ENCODE measurements at places on chromosomes 7 and 10. TPM values are rescaled to one million over a fixed set of nuclear protein-coding genes. Genes with fewer than 3 reads are reported as not detected.
A peak's percentile ranks its signal among the peaks of the same experiment; 100 is the strongest.

DNA sequence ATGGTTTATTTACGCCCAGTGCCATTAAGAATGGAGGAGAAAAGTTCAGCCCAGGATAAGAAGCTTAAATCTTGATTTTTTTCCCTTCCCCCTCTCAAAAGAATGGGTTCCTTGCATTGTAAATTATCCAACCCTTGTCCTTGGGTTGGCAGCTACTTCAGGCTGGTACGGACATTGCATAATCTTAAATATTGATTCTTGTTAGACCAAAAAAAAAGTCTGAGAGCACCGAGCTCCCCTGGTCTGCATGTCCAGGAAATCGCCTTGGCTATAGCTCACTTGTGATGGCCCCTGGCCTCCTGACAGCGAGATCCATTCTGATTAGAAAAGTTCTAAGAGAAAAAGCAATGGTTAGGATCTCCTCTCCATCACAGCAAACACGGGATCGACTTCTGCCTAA lies 151.7 kb downstream of the EBF3 start:
- no peak overlapping the region for H3K4me3 ChIP-seq
- peaks cover 3% of the 10 kb centered on the region for H3K36me3 ChIP-seq
- peaks cover 6% of the 10 kb centered on the region for H3K27me3 ChIP-seq
- no peak overlapping the region for H3K27ac ChIP-seq

- no peaks in the 10 kb centered on the region for H3K4me1 ChIP-seq
- no peak overlapping the region for H3K4me3 ChIP-seq
- no peaks in the 10 kb centered on the region for H3K27me3 ChIP-seq
- no peak overlapping the region for H3K27ac ChIP-seq
Observed at GRCh38 chr7:32062150-32062549, 8.1 kb downstream of the PDE1C start.

GRCh38 chr7:33893377-33893776 lies 12.0 kb upstream of the BMPER start:
- H3K36me3 ChIP-seq: peaks cover 7% of the 10 kb centered on the region
- no peak overlapping the region for H3K4me3 ChIP-seq
- no peak overlapping the region for H3K27ac ChIP-seq
- no peak for DNase-seq

GRCh38 chr10:98924526-98924925 lies 311.1 kb downstream of the HPSE2 start:
- no peaks in the 10 kb centered on the region for H3K36me3 ChIP-seq
- no peak overlapping the region for H3K4me3 ChIP-seq
- H3K4me1 ChIP-seq: no peaks in the 10 kb centered on the region
- DNase-seq: no peak

GRCh38 chr7:48144291-48144768 lies 26.9 kb upstream of the ABCA13 start:
- H3K27ac ChIP-seq: no peak overlapping the region
- peaks cover 61% of the 10 kb centered on the region for H3K27me3 ChIP-seq
- no peak overlapping the region for H3K4me3 ChIP-seq
- peaks cover 16% of the 10 kb centered on the region for H3K4me1 ChIP-seq

DNA sequence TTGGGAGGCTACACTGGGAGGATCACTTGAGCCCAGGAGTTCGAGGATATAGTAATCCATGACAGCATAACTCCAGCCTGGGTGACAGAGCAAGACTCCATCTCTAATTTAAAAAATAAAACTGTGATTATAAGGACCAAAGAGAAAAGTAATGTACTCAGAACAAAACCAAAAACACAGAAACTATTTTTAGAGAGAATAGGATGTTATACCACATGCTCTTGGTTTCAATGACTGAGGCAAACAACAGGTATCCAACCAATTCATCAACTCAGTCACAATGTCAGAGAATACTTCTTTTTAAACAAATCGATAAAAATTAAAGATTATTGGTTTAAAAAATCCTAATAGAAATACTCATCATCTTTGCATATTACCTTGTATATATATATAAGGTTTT lies 186.7 kb downstream of the TPK1 start:
- no peaks in the 10 kb centered on the region for H3K36me3 ChIP-seq
- no peak overlapping the region for H3K27ac ChIP-seq
- no peak overlapping the region for H3K4me3 ChIP-seq
- peaks cover 5% of the 10 kb centered on the region for H3K4me1 ChIP-seq
- DNase-seq: no peak

- H3K27ac ChIP-seq: no peak overlapping the region
- DNase-seq: no peak
- no peaks in the 10 kb centered on the region for H3K4me1 ChIP-seq
Observed at GRCh38 chr10:21318540-21319167, 206.8 kb downstream of the SKIDA1 start.

- no peak overlapping the region for H3K4me3 ChIP-seq
- DNase-seq: no peak
- no peak overlapping the region for H3K27ac ChIP-seq
- H3K4me1 ChIP-seq: peaks cover 3% of the 10 kb centered on the region
Observed at GRCh38 chr10:89263091-89263490, 11.5 kb upstream of the LIPA start.

GRCh38 chr10:129962872-129963640 lies 1.0 kb downstream of the EBF3 start:
- H3K27me3 ChIP-seq: peaks cover 55% of the 10 kb centered on the region
- peak overlapping the region; percentile 89 for H3K4me3 ChIP-seq
- H3K36me3 ChIP-seq: no peaks in the 10 kb centered on the region
- H3K4me1 ChIP-seq: peaks cover 11% of the 10 kb centered on the region

Gene THNSL1
- 1.4 TPM for total RNA-seq

Gene TACC2
- total RNA-seq: not detected

Gene PARD3
- 8.2 TPM for total RNA-seq

Gene IFIT1B
- not detected for total RNA-seq

Gene CYP2W1
- total RNA-seq: not detected

Data from T-helper 17 cell (primary cell).